ENCODE measurements at places on chromosomes 13 and 19.

- DNase-seq: no peak
Measured at GRCh38 chr13:71801165-71801760, 65.7 kb downstream of the DACH1 start.

- no peak for DNase-seq
Measured at GRCh38 chr13:29164116-29164515, 344.0 kb downstream of the MTUS2 start.

DNA sequence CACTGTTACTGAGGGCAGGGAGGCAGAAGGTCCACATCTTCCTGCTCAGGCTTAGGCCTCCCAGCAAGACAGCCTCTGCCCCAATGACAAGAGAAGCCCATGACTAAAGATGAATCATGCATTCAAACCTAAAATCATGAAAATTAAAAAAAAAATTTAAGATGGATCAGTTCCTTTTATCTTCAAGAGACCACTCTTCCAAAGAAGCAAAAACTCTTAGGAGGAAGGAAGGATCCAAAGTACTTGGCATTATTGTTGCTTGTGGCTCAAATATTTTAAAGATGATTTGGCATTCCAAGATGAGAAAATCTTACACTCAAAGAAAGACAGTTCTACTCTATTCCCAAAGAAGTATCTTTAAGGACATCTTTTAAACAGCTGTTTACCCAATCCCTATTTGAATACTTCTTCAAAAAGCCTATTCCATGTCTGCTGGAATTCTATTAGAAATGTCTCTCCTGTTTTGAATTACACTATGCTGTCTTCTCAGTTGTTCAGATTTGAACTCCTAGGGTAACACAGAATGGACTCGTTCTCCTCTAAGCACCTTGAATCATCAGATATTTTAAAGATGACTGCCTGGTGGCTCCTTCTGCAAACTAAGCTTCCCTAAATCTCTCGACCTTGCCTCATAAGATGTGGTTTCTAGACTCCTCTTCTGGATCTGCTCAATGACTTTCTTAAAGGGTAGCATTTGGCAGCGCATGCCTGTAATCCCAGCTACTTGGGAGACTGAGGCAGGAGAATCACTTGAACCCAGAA is 7.0 kb downstream of the SERP2 start:
- DNase-seq: no peak

GRCh38 chr13:79404985-79405384 is 1.1 kb downstream of the RBM26 start:
- no peak for DNase-seq

- peak; percentile 95 for DNase-seq
Measured at GRCh38 chr19:11191273-11191755, 6.0 kb downstream of the KANK2 start.

DNA sequence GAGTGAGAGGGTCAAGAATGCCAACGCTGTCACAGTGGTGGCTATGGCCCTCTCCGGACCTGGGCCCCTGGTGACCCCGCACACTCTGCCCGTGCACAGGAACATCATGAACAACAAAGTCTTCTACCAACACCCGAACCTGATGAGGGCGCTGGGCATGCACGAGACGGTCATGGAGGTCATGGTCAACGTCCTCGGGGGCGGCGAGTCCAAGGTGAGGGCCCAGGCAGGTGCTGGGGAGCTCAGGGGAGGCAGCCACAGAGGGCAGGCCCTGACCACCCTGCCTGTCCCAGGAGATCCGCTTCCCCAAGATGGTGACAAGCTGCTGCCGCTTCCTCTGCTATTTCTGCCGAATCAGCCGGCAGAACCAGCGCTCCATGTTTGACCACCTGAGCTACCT is 62.6 kb downstream of the RYR1 start:
- DNase-seq: no peak

DNA sequence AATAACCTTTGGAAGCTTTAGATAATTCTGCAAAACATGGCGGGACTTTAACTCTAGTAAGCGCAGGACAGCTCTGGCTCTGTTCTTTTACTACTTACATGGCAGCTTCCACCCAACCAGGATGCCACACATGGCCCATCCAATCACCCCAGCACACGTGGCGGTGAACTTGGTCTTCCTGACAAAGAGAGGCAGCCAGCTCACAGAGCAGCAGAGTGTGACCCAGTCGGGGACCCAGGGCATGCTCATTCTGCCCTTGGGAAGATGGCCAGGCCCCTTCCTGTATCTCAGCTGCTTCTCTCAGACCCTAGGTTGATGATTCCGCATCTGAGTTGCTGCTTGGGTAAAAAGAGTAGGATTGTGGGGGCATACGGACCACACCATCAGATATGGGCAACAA is 172.1 kb downstream of the USP12 start:
- DNase-seq: no peak

DNA sequence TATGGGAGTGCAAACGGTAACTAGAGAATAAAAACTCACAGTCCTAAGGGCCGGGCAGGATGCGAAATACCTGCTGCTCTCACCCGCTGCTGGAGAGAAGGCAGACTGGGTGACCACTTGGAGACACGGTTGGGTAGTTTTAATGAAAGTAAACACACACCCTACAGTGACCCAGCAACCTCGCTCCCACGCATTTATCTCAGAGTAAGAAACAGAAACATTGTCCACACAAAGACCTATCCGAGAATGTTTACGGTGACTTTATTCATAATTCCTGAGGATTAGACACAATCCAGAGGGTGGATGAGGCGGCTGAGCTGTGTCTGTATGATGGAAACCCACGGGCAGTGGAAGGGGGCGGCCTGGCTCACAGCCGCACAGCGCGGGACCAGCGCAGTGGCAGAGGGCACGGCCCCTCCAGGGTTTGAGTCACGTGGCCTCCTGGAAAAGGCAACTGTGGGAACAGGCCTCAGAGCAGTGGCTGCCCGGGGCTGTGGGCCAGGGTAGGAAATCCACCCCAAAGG is 73.5 kb upstream of the C13orf46 start:
- no peak for DNase-seq

DNA sequence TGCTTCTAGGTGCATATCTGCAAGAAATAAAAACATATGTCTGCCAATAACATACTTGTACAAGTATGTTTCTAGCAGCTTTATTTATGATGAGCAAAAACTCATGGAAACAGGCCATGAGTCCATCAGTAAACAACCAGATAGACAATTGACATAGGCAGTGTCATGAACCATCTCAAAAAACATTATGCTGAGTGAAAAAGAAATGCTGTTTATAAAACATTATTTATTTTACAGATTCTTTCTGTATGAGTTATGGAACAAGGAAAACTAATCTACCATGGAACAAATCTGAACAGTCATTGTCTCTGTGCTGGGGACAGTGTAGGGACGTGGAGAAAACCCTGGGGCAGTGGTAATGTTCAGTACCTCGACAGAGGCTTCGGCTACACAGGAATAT is 283.9 kb downstream of the UQCRFS1 start:
- DNase-seq: no peak

DNA sequence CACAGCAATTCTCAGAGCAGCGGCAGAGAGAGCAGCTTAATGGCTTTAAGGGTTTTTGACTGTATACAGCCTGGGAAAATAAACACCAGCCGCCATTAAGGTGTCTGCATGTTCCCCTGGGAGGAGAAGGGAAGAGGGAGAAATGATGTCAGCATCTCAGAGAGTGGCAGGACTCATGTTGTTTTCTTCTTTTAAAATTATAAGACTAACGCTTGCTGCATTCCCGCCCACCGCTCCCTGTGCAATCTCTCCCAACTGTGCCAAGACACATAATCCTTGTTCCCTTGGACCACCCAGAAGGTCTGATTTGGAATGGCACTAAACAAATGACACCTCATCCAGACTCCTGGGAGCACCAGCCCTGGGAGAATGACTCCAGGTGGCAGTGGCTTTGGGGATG is 27.7 kb upstream of the FAM216B start:
- no peak for DNase-seq

GRCh38 chr19:19642506-19643157 is 825 bp downstream of the GMIP start:
- no peak for DNase-seq

- no peak for DNase-seq
Measured at GRCh38 chr19:10977742-10978092, 16.9 kb downstream of the SMARCA4 start.

DNA sequence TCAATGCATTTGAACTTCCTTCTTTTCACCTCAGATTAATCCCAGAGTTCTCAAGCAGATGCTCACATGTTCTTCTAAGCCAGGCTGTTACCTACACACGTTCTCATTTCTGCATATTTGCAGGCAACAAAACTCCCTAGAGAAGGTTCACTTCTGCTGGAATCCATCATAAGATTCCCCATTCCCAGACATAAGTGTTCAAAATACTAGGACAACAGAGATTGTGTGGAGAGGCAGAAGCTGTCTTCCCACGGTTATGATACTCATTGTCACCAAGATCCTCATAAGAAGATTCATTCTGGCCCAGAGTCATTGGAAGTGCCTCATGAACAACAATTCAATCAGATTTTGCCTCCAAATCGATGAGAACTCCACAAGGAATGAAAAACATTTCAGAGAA is 931.6 kb upstream of the MIR17HG start:
- no peak for DNase-seq

DNA sequence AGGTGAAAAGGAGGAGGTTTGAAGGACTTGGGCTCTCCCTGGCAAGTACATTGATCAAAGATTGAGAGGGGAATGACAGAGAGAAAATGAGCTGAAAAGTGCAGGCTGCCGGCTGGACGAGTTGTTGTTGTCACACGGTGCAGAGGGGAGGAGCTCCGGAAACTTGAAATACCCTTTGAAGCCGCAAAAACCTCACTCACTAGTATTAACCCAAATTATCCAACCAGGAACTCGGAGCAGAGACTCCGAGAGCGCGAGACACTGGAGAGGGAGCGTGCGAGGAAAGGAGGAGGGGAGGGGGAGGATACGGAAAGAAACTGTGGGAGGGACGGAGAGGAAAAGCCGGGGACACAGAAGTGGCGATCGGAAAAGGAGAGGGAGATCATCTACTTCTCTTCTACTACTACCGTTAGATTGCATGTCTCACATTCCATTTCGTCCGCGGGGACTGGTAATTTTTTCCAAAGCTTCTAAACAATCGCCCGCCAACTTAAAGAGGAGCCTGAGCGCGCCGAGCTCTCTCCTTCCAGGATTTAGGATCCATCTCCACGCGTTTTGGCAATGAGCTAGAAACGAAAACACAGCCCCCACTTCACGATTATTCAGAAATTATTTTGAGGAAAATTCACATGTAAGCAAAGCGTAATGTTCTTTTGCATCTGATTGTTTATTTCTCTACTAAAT is at the start of gene DACH1:
DACH1 (minus strand) TSS at position 74 of the 684 bp plus-strand sequence.
- no peak for DNase-seq

DNA sequence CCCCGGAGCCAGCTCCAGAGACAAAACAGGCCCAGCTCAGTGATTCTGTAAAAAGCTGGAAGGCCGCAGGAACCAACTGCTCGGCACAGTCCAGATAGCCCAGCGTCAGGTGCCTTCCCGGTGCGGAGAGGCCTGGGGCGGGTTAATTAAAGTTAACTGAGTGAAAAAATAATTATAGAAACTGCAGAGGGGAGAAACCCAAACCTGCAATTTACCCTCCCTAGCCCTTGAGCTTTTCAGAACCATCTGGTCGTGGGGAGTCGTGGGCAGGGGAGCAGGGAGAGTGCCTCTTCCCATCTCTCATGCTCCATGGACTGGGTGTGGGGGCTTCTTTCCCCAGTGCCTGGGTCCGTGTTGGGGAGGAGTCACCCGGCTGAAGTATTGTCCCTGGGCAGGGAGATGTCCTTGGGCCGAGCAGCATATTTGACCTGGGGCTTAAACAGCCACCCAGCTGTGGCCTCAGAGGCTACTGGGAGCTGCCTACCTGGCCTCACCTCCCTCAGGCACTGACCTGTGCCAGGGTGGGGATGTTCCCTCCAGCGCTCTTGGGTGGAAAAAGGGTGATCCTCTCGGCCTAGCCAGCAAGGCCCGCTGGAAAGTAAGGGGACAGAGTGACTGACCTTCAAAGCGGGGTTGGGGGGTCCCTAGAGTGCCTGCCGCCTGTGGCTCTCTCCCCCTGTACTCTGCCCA is 65.9 kb downstream of the CHST8 start:
- no peak for DNase-seq

DNA sequence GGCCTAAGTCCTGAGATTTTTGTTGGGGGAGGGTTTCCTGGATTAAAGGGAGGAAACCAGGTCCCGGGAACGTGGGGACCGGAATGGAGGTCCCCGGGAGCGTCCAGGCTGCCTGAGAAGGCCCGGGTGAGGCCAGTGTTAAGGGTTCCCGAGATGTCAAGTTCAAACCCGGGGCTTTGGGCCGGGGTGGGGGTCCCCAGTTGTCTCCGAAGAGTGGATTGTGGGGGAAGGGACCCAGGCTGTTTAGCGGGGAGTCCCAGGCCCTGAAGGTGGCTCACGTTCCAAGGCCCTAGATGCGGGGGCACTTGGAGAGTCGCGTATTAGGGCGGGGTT is 262 bp downstream of the COX7A1 start:
- no peak for DNase-seq

DNA sequence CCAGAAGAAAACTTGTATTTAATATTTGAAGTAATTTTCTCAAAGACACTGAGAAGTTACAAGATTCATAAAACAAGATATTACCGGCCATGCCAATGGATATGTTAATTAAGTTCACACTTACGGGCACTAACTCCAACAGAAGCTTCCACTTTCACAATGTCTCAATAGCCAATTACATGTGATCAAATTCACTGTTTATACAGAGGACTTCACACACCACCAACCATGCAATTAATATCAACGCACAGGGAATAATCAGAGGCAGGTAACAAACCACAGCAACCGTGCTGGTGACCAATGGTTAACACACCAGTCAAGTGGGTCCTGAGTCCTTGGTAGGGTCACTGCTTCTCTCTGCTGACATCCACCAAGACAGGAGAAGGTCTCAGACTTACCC is 5.9 kb upstream of the ACOD1 start:
- DNase-seq: no peak

DNA sequence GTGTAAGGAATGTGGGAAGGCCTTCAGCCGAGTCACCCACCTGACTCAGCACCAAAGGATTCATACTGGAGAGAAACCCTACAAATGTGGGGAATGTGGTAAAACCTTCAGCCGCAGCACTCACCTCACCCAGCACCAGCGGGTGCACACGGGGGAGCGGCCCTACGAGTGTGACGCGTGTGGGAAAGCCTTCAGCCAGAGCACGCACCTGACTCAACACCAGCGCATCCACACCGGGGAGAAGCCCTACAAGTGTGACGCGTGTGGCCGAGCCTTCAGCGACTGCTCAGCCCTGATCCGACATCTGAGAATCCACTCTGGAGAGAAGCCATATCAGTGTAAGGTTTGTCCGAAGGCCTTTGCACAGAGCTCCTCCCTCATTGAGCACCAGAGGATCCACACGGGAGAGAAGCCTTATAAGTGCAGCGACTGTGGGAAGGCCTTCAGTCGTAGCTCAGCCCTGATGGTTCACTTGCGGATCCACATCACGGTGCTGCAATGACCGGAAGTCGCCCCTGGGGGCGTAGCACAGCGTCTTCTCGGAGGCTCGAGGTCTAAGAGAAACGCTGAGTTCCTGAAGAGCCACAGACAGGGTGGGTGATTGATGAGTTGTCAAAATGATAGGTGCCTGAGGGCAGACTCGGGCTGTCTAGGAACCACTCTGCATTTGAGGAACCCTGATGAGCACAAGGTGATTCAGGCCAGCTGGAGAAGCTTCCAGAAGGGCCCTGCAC is 12.2 kb downstream of the ZSCAN22 start:
- DNase-seq: no peak
